ENCODE measurements at places on chromosomes 2 and 18. TPM values are rescaled to one million over a fixed set of nuclear protein-coding genes. Genes with fewer than 3 reads are reported as not detected.

DNA sequence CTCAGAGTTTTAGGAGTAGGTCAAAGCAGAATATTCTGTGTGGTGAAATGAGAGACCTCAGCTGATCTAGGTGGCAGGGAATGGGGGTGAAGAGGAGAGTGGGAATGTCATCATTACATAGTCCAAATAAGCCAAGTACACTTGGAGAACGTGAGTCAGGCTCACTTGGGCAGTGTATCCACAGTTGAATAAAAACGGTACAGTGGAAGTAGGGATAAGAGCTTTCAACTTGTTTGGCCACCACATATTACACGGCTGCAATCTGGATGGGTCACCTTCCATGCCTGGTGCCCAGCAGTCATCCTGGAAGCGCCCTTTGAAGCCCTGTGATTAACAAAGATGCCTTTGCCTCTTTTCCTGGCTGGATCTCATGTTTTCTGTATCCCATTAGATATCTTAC is 28.6 kb downstream of the MIB1 start:
- no peak for DNase-seq

GRCh38 chr2:189679226-189679625 is 4.8 kb downstream of the ANKAR start:
- DNase-seq, result no peak

DNA sequence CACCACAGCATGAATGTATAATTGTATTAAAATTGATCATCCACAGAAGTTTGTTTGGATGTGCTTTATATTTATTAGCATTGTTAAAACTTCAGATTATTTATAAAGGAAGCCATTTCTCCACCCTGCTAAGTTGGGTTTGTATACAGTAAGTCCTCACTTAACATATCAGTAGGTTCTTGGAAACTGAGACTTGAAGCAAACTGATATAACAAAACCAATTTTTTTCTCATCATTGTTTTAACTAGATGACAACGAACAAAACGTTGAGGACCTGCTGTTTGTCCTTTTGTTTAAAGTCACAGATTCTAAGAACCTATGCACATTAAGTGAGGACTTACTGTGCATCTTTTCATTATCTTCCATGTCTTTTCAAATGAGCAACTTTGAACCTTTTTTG is 17.1 kb downstream of the C2orf69 start:
- DNase-seq, result no peak

DNA sequence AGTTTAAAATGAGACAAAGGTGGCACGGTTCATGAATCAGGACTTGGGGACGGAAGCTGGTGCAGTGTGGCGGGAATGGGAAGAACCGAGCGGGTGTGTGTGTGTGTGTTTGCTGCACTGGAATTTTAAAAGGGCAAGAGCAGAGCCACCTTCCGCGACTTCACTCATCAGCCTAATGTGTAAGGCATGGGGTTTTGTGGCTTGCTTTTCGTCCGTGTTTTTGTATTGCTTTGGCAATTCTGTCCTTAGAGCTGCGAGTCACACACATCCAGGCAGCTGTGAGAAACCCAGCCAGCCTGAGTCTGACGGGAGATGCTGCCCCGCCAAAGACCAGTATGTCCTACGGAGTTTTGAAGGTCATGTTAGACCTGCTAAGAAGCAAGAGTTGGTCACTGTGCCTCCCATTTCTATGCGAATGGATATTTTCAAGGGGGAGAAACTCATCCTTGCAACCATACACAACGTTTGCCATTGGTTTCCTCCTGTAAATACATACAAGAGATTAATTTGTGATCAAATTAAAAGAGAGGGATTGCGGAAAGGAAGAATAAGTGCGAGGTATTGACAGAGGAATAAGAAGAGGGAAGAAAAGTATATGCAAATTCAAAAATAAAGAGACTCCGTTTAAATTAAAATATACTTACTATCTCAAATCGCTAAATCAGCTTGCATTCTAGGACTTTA is 665 bp upstream of the CACNB4 start:
- no peak for DNase-seq

DNA sequence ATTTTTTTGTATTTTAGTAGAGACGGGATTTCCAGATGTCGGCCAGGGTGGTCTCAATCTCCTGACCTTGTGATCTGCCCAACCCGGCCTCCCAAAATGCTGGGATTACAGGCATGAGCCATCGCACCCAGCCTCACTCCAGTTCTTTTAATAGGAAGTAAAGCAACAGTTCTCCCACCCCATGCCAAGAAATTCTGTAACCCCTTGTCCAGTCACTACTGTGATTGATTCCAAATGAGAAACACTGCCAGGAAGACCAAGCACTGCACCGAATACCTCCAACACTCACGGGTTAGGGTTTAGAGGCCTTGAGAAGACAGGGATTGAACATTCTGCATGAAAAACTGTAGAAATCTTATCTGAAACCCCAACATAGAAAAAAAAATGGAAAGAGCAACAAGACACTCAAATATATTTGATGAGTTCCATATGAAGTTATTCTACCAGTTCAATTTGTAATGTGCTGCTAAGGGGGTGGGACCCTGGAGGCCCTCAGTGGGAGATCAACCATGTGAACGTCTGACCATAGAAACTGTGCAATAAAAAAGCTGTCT is 48.2 kb upstream of the BIN1 start:
- DNase-seq, result peak; percentile 68

- no peak for DNase-seq
Measured at GRCh38 chr2:2127467-2127866, 203.6 kb downstream of the MYT1L start.

DNA sequence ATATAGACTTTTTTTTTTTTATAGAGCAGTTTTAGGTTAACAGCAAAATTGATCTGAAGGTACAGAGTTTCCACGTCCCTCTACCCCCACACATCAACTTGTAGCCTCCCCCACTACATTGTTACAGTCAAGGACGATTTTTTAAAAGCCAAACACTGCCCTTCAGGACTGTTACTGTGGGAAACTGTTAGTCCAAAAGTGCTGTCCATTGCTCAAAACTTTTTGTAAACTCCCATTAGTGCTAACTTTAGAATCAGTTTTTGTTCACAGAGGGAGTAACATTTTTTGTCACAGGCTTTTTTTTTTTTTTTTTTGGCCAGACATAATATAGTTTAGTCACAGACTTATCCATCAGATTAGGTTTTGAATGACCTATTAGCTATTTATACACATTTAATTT is 24.1 kb downstream of the ELP2 start:
- DNase-seq, result no peak

MAP3K19 gene
- not detected for total RNA-seq

NCOA1 gene
- 88.5 TPM for total RNA-seq

NABP1 gene
- total RNA-seq, result 25.0 TPM

CASP10 gene
- total RNA-seq, result 5.3 TPM

EPB41L5 gene
- 10.9 TPM for total RNA-seq

Data from uterus (tissue), 4 donors.